ENCODE measurements at places on chromosomes 2 and 18.

- DNase-seq = no peak
Measured at GRCh38 chr2:174738841-174739240, 25.4 kb downstream of the CHRNA1 start.

GRCh38 chr2:28663359-28663758 lies 88.3 kb upstream of the PPP1CB start:
- DNase-seq = no peak

DNA sequence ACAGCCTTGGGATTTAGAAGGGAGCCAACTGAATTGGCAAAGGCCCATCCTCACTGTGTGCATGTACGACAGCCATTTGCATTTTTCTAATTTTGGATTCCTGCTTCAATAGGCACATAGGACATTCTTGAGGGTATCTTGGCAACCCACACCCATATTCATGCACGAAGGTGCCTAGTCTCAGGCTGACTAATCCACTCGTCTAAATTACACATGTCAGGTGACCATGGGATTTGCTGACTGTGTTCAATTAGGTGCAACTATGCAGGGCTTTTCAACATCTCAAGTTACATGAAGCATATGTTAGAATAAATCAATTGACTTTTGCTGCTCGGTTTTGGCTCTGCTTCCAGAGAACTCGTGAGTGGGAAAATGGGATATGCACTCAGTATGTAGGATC lies 249.7 kb downstream of the SP3 start:
- no peak for DNase-seq

DNA sequence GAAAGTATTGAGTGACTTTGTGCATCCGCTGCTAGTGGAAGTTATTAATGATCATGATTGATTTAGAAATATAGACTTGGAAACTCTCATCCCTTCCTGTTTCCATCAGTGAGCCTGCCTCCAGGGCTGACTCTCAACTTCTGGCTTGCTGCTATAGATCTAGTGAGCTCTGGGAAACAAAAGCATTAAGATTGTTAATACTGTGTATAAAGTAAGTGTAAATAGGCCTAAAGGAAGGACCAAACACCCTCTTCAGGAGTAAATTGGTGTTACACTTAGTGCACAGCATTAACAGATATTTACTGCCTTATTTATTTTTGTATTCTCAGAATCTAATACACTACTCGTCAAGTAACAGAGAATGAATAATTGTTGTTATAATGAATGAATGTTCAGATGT lies 285.6 kb downstream of the THSD7B start:
- DNase-seq = no peak

GRCh38 chr2:121355488-121355887 lies 70.5 kb upstream of the TFCP2L1 start:
- peak; percentile 81 for DNase-seq

- no peak for DNase-seq
Measured at GRCh38 chr18:63511285-63511684, 30.9 kb upstream of the SERPINB12 start.

DNA sequence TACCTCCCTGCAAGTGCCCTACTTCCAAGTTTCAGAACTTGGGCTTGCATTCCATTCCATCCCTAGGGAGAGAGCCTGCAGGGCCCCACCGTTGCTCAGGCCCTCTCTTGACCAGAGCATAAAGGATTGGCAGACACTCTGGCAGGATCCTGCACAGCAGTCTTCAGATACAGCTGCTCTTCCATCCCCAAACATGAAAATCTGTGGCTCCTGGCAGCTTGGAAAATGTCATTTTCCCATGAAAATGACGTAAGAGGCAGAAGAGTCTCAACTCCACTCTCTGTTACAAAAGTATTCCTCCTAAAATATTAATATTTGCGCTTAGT lies 162.6 kb downstream of the GFPT1 start:
- no peak for DNase-seq

DNA sequence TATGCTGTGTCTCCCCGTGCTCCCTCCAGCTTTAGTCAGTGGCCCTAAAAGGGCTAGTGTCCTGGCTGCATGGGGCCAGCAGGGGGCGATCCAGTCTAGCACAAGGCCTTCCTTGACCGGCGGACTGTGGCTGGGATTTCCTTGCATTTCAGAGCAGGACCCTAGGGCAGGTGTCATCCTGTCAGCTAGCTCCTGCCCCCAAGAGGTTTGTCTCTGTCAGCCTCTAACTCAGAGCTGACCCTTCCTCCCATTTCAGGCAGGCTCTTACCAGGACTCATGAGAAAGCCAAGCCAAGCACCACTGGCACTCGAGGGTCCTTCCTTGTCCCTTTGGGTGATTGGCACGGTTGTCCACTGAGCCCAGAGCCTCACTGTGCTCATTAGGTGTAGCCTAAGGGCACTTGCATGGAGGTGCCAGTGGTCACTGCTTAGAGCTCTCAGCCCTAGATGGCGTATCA lies 140.3 kb downstream of the RPIA start:
- no peak for DNase-seq

GRCh38 chr2:113679457-113679856 lies 52.4 kb downstream of the RABL2A start:
- DNase-seq = no peak

GRCh38 chr2:160109243-160109642 lies 46.8 kb upstream of the PLA2R1 start:
- no peak for DNase-seq

DNA sequence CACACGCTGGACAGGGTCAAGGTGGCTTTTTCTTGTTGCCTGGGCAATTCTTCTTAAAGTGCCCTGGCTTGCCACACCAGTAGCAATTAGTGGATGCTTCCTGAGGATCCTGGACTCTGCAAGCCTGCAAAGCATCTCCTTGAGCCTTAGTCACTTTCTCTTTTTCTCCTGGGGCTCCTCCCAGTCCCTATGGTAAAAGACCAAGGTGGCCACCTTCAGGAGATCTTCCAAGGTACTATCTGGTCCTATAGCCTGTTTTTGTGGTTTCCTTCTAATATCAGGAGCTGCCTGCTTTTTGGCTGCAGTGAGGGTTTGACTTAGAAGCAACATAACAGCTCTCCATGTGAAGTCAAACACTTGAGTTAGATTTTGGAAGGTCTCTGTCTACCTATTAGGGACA lies 33.3 kb upstream of the GMCL1 start:
- no peak for DNase-seq

- no peak for DNase-seq
Measured at GRCh38 chr2:173240083-173240482, 114.6 kb upstream of the CDCA7 start.

DNA sequence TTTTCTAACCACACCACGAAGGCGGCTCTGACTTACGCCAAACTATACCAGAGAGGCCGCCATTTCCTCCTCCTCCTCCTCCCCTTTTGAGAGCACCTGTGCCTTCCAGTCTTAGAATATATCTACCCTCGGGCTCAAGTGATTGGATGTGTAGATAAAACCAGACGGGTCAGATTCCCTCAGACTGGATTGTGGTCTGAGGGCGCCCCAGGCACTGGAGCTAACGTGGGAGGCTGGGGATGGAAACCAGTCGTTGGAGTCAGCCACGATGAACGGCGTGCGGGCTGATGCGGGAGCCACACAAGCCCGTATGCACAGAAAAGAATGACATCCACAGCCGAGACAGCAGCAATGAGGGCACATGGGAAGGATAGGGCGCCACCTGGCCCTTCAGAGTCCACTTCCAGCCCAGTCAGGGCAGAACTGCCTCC lies 12.3 kb upstream of the ODC1 start:
- no peak for DNase-seq

DNA sequence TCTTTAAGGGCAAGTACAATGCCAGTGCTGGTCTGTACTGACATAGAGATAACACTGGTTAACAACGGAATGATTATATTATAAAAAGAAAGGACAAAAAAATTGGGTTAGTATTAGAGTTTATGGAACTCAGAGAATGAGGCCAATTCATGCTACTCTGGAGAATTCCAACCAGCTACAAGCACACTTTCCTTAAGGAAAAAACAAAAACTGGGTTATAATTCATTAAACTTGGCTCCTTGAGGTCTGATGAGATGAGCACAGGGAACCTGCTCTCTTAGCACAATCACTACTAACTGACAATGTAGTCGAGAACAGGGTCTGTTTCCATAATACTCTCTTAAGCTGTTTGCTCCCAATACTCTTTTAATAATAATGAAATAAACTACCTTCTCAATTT lies 165.3 kb downstream of the NRXN1 start:
- DNase-seq = no peak

DNA sequence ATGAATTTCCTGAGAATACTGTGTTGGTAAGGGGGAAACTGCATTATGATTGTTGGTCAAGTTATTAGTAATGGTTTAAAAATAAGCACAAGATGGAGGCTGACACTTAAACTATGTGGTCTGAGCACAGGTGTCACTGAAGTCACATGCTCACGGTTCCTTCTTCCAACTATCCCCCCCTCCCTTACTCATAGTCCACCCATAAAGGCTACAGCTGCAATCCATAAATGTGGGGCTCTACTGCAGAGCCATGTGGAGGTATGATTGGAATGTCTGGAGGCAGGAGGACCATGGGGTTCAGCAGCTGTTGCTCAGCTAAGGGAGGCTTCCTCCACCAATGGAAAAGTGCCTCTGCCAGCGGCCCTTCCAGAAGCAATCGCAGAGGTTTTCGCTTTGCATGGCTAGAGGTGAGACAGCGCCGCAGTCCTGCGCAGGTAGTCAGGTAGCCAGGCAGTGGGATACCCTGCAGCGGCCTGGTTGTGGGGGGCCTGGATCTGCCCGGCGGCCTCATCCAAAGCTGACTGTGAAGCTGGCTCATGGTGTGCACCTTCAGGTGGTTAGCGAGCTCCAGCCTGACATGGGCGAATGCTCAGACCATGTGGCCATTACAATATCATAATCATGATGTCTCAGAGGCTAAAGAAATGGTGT lies 249.6 kb downstream of the DCDC2C start:
- no peak for DNase-seq

DNA sequence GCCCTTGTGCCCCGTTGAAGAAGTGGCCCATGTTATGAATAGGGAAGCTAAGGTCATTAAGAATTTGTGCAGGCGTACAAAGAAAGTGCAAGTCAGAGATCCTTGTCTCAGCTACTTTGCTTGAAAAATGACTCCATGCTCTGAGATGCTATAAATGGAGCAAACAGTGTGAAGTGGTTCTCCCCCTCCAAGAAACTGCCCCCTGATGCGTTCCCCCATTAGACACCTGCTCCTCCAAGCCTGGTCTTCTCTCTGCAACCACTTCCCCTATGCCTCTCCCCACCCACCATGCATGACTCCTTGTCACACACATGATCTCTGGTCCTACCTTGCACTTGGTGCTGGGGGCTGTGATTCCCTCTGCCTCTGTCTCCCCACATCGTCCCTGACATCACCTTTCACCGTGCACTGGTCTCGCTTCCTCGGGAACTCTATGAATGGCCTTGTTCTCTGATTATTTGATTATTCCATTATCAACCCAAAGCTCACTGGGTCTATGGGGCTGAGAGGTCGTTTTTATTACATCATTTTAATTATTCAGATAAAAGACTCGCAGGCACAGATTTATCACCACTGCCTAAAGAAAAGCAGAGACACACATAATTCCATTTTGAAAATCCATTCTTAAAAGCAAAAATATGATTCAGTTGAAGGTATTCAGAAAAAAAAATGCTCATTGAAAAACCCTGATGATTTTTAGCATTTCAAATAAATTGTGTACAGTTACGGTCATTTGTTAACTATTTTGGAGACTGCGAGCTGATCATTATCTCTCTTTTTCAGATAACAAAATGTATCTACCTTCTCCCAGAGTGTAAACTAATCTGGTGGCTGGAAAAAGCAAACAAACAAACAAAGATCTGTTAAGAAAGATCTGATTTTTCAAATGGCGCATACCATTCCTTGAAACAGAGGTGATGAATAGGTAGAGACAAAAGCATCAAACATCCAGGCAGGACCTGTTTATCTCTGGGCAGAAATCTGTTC lies 294.9 kb downstream of the SOX11 start:
- DNase-seq = peak; percentile 89

GRCh38 chr2:73232403-73233153 lies 461 bp downstream of the PRADC1 start:
- peak; percentile 7 for DNase-seq

- DNase-seq = no peak
Measured at GRCh38 chr18:72808680-72809079, 59.1 kb downstream of the NETO1 start.

DNA sequence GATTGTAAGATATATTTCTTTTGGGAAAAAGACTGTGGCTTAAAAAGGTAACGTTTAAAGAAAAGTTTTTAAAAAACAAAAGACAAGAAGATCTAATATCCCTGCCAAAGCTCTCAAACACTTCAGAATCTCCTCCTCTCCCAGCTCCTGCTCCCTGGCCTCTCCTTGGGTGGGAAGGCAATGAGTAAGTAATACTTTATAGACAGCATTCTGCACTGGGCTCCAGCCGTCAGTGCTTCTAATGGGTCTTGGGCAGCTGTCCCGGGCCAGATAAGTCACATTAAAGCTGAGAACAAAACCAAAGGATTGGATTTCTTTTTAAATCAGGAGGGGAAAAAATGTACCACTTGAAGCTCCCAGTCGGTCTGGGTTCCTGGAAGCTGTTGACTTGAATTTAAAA lies 133.7 kb downstream of the ALPK2 start:
- no peak for DNase-seq

DNA sequence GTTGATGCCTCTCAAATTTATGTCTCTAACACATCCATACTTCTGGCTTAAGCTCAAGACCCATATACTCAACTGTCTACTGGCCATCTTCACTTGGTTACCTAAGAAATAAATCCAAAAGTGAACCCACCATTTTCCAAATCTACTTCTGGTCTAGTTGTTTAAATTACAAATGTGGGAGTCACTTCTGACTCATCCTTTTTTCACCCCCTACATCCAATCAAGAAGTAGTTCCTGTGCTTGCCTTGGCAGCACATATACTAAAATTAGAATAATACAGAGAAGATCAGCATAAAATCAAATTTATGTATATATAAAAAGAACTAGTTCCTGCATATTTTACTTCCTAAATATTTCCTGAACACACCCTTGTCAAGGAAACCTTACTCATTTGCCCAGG lies 53.6 kb downstream of the STRN start:
- no peak for DNase-seq

DNA sequence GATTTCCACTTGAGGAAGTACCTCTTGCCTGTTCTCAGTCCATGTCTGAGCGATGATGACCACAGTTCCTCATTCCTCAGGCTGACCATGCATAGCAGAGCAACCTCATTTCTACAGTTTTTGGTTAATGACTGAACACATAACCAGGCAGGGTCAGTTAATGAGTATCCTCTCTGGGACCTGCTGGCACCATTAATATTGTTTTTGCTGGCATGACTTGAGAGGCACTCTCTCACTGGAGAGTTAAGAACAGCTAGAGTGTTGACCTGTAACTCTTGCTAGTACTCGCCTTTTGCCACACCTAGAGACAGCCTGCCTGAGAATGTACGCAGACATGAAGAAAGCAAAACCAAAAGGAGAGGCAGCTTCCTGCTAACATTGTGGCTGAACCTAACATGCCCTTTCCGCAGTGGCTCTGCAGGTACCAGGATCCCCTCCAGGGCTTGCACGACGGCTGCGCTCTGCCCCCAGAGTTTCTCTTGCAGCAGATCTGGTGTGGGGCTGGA lies 23.9 kb downstream of the PECR start:
- no peak for DNase-seq

DNA sequence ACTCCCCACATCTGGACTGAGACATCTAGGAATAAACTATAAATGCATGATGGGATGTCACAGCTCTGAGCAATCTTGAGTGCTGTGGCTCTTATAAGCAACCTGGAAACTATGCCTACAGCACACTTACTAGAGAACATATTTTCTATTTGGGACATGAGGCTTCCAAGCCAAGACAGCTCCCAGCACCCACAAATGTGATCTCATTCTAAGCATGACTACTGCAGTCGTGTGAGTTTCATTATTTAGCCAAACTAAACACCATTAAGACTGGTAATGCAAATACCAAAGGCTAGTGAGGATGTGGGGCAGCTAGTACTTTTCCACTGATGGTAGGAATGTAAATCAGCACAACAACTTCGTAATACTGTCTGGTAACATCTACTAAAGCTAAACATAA lies 72.5 kb downstream of the RTTN start:
- no peak for DNase-seq

Data from DMS79 treated with DMSO at 0.1 percent for 48 hours (cell line).